Activated CD4-positive, alpha-beta T cell treated with anti-CD3 and anti-CD28 coated beads, Interleukin-2, amount 50 U/mL, for 48 hours (primary cell): ENCODE measurements at places on chromosomes 2 and 18.

- DNase-seq = no peak
These were observed 244.1 kb downstream of the ICOS start for GRCh38 chr2:204180649-204181048.

DNA sequence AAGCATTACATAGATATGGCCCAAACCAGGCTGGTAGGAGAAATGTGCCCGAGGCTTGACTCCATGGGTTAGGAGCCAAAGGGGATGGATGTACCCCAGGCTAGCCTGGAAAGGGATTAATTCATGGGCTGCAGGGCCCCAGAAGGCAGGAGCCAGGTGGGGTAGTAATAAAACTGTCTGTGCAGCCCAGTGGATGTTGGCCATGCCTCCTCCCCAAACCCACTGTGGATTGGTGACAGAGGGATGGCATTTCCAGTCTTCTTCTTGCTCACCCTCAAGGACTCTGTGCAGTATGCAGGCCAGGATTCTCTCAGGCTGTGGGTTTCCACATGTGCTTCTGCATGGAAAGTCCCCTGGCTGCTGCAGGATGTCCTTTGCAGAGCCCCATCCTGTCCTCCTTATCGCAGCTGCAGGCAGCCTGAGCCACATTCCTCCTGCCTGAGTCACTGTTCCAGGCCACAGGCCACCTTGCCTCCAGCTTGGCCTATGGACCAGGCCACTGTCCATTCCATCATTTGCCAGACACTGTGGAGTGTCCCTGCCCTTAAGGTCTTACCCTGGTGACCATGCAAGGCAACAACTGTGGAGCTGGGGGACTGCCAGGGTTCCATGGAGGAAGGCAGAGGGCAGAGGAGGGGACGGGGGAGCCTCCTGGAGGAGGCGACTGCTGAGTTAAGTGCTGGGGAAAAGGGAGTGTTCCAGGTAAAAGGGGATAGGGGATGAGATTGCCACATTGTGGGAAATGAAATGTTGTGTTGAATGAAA lies 38.9 kb downstream of the INO80C start:
- DNase-seq = no peak

DNA sequence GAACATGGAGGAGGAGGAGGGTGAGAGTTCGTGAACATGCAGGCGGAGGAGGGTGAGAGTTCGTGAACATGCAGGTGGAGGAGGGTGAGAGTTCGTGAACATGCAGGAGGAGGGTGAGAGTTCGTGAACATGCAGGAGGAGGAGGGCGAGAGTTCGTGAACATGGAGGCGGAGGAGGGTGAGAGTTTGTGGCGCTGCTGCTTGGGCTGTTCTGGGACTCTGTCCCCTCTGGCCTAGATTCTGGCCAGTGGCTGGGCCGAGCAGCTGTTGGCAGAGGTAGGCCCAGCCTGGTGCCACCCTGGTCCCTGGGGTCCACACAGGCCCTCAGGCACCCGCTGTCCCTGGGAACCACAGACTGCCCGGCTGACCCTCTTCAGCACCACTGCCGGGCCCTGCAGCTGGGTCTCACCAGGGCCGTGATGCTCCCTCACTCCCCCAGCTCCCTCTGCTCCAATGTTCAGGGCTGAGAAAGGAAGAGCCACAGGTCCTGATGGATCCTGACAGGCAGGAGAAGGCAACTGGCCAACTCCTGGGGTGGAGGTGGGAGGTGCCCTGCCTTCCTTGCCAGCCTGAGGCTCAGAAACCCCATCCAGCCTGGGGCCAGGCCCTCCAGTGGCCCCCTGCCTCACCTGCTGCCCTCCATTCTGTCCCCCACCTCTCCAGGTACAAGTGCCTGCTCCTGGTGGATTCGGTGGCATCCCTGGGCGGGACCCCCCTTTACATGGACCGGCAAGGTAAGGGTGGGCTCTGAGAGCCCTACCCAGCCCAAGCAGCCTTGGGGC lies 3.9 kb downstream of the AGXT start:
- no peak for DNase-seq

GRCh38 chr2:77818186-77818585 lies 296.0 kb upstream of the LRRTM4 start:
- DNase-seq = no peak

GRCh38 chr2:241522477-241522876 lies 14.1 kb upstream of the STK25 start:
- no peak for DNase-seq

- no peak for DNase-seq
These were observed 60.0 kb upstream of the HDAC4 start for GRCh38 chr2:239460780-239461179.

- no peak for DNase-seq
These were observed 268.0 kb upstream of the LRATD1 start for GRCh38 chr2:14364471-14364870.

GRCh38 chr2:7516484-7517063 lies 599.4 kb downstream of the RNF144A start:
- DNase-seq = no peak
